ENCODE measurements at places on chromosomes 2 and 18. TPM values are rescaled to one million over a fixed set of nuclear protein-coding genes. Genes with fewer than 3 reads are reported as not detected.

The LIMS4 gene
- not detected for total RNA-seq

The DYTN gene
- not detected for total RNA-seq

The ELOA2 gene
- not detected for total RNA-seq

The COLEC12 gene
- total RNA-seq: 4.2 TPM

The PDE1A gene
- 4.2 TPM for total RNA-seq

The SCN9A gene
- total RNA-seq: 9.9 TPM

The DBI gene
- total RNA-seq: 51.4 TPM

DNA sequence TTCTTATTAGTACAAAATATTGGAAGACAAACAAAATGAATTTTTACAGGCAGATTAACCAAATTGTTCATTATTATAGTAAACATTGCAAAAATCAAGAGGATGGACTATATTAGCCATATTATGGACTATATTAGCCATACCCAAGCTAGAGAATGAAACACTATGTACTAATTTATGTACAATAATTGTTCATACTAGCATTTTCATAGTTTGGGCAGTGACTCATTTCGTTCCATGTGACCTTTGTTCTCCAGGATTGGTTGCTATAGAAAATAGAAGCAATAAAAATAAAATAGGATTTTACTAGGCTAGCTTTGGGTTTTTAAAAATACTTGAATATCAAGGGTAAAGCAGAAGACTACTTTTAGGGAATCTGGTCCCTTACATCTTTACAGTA is 176.8 kb downstream of the ZEB2 start:
- H3K27ac ChIP-seq: no peak overlapping the region
- H3K27me3 ChIP-seq: no peaks in the 10 kb centered on the region
- H3K36me3 ChIP-seq: no peaks in the 10 kb centered on the region
- H3K4me3 ChIP-seq: no peak overlapping the region
- no peaks in the 10 kb centered on the region for H3K4me1 ChIP-seq

DNA sequence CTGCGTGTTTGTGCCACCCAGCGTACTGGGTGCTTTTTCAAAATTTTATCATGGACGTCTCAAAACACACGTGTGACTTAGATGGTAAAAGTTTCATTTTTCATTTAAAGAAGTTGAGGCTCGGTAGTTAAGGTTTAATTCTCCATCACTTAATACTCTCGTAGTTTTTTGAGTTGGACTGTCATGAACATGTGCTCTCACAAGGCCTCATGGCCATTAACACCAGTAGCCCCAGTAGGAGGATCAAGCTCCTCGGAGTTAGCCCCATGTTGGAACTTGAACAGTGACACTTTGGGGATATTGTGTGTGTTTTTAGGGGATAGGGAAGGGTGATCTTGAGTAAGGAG is 15.3 kb downstream of the NMUR1 start:
- no peaks in the 10 kb centered on the region for H3K36me3 ChIP-seq
- H3K4me1 ChIP-seq: peaks cover 39% of the 10 kb centered on the region
- H3K4me3 ChIP-seq: no peak overlapping the region
- no peaks in the 10 kb centered on the region for H3K27me3 ChIP-seq
- no peak for DNase-seq

- H3K27ac ChIP-seq: no peak overlapping the region
- no peaks in the 10 kb centered on the region for H3K36me3 ChIP-seq
- no peak overlapping the region for H3K4me3 ChIP-seq
- H3K27me3 ChIP-seq: no peaks in the 10 kb centered on the region
These were observed 497.8 kb upstream of the MYT1L start for GRCh38 chr2:2828774-2829368.

DNA sequence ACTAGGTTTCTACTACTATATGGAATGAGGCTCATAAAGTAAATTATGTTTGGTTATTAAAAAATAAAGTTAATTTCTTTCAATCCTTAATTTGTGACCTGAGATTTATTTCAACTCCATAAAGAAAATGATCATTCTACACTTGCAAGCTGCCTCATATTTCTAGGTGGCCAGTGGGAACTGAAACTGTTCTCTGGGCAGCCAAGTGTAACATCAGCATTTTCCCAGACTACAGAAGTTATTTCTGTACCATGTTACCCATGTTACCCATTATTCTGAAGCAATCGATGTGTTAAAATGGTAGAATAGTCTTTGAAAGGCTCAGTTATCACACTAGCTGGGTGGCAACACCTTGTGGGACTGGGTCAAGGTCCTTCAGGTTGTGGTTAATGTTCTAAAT is 139.3 kb upstream of the FBXO11 start:
- no peaks in the 10 kb centered on the region for H3K4me1 ChIP-seq
- H3K4me3 ChIP-seq: no peak overlapping the region
- H3K27me3 ChIP-seq: no peaks in the 10 kb centered on the region
- DNase-seq: no peak

GRCh38 chr2:134391751-134392160 is 137.9 kb downstream of the MGAT5 start:
- no peaks in the 10 kb centered on the region for H3K27me3 ChIP-seq
- H3K36me3 ChIP-seq: no peaks in the 10 kb centered on the region
- H3K4me3 ChIP-seq: no peak overlapping the region
- peak; percentile 11 for DNase-seq
- no peak overlapping the region for H3K27ac ChIP-seq

- H3K27ac ChIP-seq: no peak overlapping the region
- DNase-seq: no peak
- peaks cover 16% of the 10 kb centered on the region for H3K4me1 ChIP-seq
- no peak overlapping the region for H3K4me3 ChIP-seq
These were observed 177.1 kb upstream of the KLHL29 start for GRCh38 chr2:23207871-23208270.

DNA sequence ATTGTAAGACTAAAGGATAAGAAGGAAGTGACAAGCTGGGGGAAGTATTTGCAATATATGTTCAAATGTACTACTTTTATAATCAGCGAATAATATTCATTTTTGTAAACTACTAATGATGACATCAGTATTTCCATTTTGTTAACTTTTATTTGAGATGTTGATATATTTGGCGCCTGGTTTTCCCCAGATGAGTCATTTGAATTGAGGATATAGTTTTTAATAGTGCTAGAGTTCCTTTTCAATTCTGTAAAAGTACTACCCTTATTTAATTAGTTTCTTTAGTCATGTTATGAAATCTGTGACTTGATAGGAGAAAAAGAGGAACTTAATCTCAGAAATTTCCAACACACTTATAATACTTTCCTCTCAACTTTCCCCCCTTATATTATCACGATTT is 495.3 kb downstream of the IRS1 start:
- DNase-seq: no peak
- H3K4me1 ChIP-seq: no peaks in the 10 kb centered on the region
- no peaks in the 10 kb centered on the region for H3K27me3 ChIP-seq
- no peak overlapping the region for H3K4me3 ChIP-seq
- no peaks in the 10 kb centered on the region for H3K36me3 ChIP-seq

- peaks cover 9% of the 10 kb centered on the region for H3K4me1 ChIP-seq
- no peaks in the 10 kb centered on the region for H3K27me3 ChIP-seq
- H3K36me3 ChIP-seq: no peaks in the 10 kb centered on the region
These were observed 3.3 kb upstream of the CNDP1 start for GRCh38 chr18:74531043-74531442.

- H3K27ac ChIP-seq: no peak overlapping the region
- H3K4me1 ChIP-seq: no peaks in the 10 kb centered on the region
- DNase-seq: no peak
- no peaks in the 10 kb centered on the region for H3K36me3 ChIP-seq
These were observed 1051.6 kb downstream of the LRP1B start for GRCh38 chr2:141079231-141079630.

- no peaks in the 10 kb centered on the region for H3K27me3 ChIP-seq
- DNase-seq: no peak
- no peak overlapping the region for H3K4me3 ChIP-seq
- H3K4me1 ChIP-seq: no peaks in the 10 kb centered on the region
These were observed 83.9 kb downstream of the PDK1 start for GRCh38 chr2:172639823-172640222.

- H3K27me3 ChIP-seq: no peaks in the 10 kb centered on the region
- no peak overlapping the region for H3K4me3 ChIP-seq
- DNase-seq: no peak
- no peaks in the 10 kb centered on the region for H3K4me1 ChIP-seq
- no peaks in the 10 kb centered on the region for H3K36me3 ChIP-seq
These were observed 71.2 kb downstream of the LRRTM1 start for GRCh38 chr2:80233333-80233732.

GRCh38 chr2:12737738-12738485 is 21.2 kb downstream of the TRIB2 start:
- H3K4me3 ChIP-seq: no peak overlapping the region
- no peak overlapping the region for H3K27ac ChIP-seq
- peaks cover 15% of the 10 kb centered on the region for H3K4me1 ChIP-seq
- DNase-seq: no peak
- H3K36me3 ChIP-seq: no peaks in the 10 kb centered on the region
- H3K27me3 ChIP-seq: no peaks in the 10 kb centered on the region

DNA sequence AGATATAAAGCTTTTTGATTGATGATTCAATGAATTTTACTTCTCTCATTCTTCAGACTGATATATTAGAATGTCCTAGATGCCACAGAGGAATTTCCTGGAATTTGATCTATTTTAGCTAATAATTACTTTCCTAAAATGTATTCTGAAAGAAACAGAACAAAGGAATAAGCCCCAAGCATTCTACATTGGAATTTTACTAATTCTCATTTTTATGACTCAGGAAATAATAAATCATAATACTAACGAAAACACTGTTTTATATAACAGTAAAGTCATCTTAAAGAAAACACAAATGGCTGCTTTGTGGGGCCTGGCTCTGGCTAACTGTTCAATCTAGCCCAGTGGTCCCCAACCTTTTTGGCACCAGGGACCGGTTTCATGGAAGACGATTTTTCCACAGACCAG is 68.6 kb upstream of the LPIN2 start:
- no peak overlapping the region for H3K27ac ChIP-seq
- DNase-seq: no peak
- no peak overlapping the region for H3K4me3 ChIP-seq
- H3K36me3 ChIP-seq: no peaks in the 10 kb centered on the region

GRCh38 chr2:230330725-230331124 is 3.7 kb downstream of the SP140L start:
- H3K27me3 ChIP-seq: no peaks in the 10 kb centered on the region
- H3K27ac ChIP-seq: no peak overlapping the region
- no peak overlapping the region for H3K4me3 ChIP-seq
- H3K36me3 ChIP-seq: no peaks in the 10 kb centered on the region

GRCh38 chr2:201116115-201116958 is at the start of gene CFLAR:
Gene CFLAR, plus strand, starts transcription at chr2:201116164. Its CDS starts 13,702 bp downstream, at chr2:201129866.
- H3K4me1 ChIP-seq: peaks cover 38% of the 10 kb centered on the region
- H3K36me3 ChIP-seq: no peaks in the 10 kb centered on the region
- H3K27ac ChIP-seq: peak within 1 kb of the TSS; percentile 99
- no peaks in the 10 kb centered on the region for H3K27me3 ChIP-seq

- no peaks in the 10 kb centered on the region for H3K4me1 ChIP-seq
- H3K27ac ChIP-seq: no peak overlapping the region
- no peaks in the 10 kb centered on the region for H3K27me3 ChIP-seq
- no peak overlapping the region for H3K4me3 ChIP-seq
- H3K36me3 ChIP-seq: no peaks in the 10 kb centered on the region
- DNase-seq: peak; percentile 15
These were observed 114.4 kb upstream of the CHRNA1 start for GRCh38 chr2:174878537-174879147.

DNA sequence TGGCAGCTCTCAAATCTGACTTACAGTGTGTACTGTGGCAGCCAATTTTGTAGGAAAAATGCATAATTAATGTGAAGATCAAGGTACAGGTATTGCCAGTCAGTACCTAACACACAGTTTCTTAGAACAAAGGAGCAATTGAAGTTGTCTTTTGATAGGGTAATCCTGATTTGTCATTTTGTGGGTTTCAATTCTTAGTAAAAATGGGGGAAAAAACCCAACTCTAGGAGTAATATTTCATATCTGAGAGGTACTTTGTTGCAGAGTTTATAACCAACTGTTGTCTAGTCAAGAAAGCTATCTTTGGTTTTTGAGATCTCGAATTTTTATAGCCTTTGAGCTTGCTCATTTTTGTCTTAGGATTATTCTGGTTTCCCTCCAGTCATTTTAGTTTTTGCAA is 16.1 kb downstream of the SPATS2L start:
- H3K4me1 ChIP-seq: peaks cover 30% of the 10 kb centered on the region
- H3K4me3 ChIP-seq: no peak overlapping the region
- H3K27me3 ChIP-seq: no peaks in the 10 kb centered on the region
- no peak overlapping the region for H3K27ac ChIP-seq

DNA sequence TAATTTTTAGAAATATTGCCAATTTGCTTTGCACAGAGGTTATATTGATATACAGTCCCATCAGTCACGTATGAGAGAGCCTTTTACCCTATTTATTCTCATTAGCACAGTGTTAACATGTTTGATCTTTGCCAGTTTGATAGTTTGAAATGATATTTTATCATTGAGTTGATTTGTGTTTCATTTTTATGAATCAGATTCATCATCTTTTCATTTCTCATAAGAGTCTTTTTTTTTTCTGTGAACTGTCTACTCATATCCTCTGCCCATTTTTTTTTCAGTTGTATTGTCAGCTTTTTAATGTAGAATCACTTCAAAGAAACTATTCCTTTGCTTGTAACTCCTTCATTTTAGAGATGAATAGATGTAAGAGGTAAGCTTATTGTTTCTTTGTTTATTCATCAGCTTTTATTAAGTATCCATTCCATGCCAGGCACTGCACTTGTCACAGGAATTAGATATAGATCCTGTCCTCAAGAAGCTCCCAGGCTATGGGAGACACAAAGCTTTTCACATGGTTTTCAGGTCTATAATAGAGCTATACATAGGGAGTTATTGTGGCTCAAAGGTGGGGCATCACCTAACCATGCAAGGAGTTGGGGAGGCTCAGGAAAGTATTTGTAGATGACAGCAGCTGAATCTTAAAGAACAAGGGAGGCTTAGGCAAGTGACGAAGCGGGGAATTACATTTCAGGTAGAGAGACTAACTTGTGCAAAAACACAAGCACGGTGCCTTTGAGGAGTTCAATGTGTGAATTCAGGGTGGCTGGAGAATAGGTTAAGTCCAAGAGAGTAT is 42.1 kb downstream of the CD28 start:
- H3K36me3 ChIP-seq: no peaks in the 10 kb centered on the region
- no peak for DNase-seq
- no peaks in the 10 kb centered on the region for H3K27me3 ChIP-seq
- no peak overlapping the region for H3K27ac ChIP-seq

- H3K4me3 ChIP-seq: no peak overlapping the region
- no peak overlapping the region for H3K27ac ChIP-seq
- H3K27me3 ChIP-seq: no peaks in the 10 kb centered on the region
- no peaks in the 10 kb centered on the region for H3K36me3 ChIP-seq
These were observed 231.6 kb upstream of the CRIM1 start for GRCh38 chr2:36123995-36124394.

DNA sequence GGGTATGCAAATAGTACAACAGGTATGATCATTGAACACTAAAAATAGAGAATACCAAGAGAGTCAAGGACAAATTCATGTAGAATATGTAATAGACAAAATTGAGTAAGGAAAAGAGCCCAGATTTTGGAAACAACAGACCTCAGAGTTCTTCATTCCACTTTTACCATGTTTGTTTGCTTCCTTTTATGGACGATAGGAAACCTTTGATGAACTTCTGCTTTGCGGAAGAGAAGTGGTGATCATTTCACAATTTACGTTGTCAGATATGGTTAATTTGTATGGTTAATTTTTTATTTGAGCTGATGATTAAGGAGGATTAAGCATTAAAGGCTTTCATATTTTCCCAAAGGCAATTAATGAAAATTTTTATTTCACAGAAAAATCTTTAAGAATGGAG is 16.3 kb downstream of the MARCHF7 start:
- peaks cover 7% of the 10 kb centered on the region for H3K4me1 ChIP-seq
- no peak for DNase-seq
- H3K4me3 ChIP-seq: no peak overlapping the region
- H3K36me3 ChIP-seq: peaks cover 7% of the 10 kb centered on the region

- H3K36me3 ChIP-seq: no peaks in the 10 kb centered on the region
- H3K4me1 ChIP-seq: peaks cover 13% of the 10 kb centered on the region
- H3K27me3 ChIP-seq: no peaks in the 10 kb centered on the region
- H3K4me3 ChIP-seq: no peak overlapping the region
- no peak overlapping the region for H3K27ac ChIP-seq
These were observed 79.6 kb downstream of the OSBPL6 start for GRCh38 chr2:178273787-178274360.
